ENCODE measurements at places on chromosomes 13 and 19.
A peak's percentile ranks its signal among the peaks of the same experiment; 100 is the strongest.

GRCh38 chr19:31285744-31286143 is 63.5 kb downstream of the TSHZ3 start:
- no peak for DNase-seq

GRCh38 chr13:44273991-44274770 is 99.4 kb upstream of the SERP2 start:
- no peak for DNase-seq

GRCh38 chr19:18682807-18683108 is 722 bp upstream of the CRTC1 start:
- no peak for DNase-seq

DNA sequence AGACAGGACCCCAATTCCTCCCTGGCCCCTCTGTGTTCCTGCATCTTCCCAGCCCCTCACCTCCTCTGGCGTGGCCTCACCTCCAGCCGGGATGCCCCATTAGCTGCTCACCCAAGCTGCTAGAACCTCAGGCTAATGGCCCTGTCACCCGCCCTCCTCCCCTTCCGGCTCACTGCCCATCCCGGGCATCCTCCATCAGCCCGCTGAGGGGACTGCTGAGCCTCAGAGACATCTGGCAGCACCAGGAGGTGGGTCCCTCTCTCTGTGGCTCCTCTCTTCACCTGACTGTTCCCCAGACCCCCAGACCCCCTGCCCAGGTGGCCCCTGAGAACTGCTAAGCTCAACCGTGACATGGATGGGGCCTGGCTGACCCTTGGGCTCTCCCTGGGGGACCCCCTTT is 2.9 kb downstream of the FFAR1 start:
- no peak for DNase-seq

- DNase-seq = no peak
These were observed 10.1 kb downstream of the OR1I1 start for GRCh38 chr19:15091918-15092753.

DNA sequence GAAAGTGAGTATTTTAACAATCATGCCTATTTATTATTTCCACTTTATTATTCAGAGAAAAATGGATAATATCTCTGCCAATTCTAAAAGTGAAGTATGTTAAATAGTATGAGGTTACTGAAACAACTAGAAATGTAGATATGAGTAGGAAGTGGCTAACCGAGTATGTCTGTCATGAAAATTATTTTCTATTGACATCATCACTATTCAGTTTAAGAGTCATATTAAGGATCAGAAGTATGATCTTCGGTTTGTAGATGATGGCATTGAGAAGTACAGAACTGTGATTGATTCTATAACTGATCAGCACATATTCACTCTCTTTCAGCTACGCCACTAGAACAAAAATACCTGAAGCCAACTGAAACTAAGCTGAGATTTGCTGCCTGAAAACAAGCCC is 146.4 kb upstream of the SLITRK5 start:
- no peak for DNase-seq

GRCh38 chr19:51422053-51422448 is 4.6 kb upstream of the SIGLEC10 start:
- DNase-seq = peak; percentile 85

Measured in stimulated activated CD4-positive, alpha-beta T cell treated with anti-CD3 and anti-CD28 coated beads, Interleukin-1b, Interleukin-23, amount 100 ng/mL, for 4 hours (primary cell).